ENCODE measurements at places on chromosomes 7 and 10.

DNA sequence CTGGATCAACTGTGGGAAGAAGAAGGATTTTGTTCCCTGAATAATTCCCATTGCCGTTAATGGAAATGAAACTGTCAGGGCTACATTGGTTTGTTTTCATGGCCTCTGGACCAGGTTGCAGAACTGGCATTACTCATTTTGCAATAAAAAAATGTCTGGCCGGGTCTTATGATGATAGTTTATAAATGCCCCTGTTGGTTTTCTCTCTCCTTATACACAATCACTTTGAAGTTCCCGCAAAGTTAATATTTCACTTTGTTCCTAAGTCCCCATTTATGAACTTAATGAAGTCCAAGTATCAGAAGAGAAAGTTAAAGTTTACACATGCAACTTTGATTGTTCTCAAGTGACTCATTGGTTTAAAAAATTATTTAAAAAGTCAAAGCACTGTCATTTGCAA is 150.7 kb upstream of the PRR15 start:
- no peak for DNase-seq

- no peak for DNase-seq
Observed at GRCh38 chr7:1243290-1243963, 10.8 kb downstream of the UNCX start.

- no peak for DNase-seq
Observed at GRCh38 chr7:94303118-94303517, 91.6 kb upstream of the COL1A2 start.

GRCh38 chr10:32411797-32412498 is 34.0 kb upstream of the CCDC7 start:
- DNase-seq: no peak

DNA sequence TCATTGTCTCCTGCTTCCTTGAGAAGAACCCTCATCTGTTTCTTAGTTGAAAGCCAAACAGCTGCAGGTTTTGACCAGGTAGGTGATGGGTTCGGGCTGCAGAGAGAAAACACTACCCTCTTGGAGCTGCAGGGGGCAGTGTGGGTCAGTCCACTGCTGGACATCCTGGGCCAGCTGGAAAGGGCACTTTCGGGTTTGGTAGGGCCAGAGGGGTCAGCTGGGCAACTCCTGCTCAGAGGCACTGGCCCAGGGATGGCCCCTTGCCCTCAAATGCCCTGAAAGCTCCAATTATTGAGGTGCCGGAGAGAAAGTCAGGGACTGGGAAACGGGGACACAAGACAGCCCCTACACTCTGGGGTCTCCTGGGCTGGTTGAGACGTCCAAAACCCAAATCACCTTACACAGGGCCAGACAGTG is 90.7 kb downstream of the MKI67 start:
- DNase-seq: peak; percentile 69

GRCh38 chr7:26156451-26157420 is 4.7 kb downstream of the NFE2L3 start:
- peak; percentile 85 for DNase-seq

GRCh38 chr10:6240254-6240653 is 37.5 kb downstream of the PFKFB3 start:
- no peak for DNase-seq

- DNase-seq: no peak
Observed at GRCh38 chr7:3235322-3235721, 65.7 kb upstream of the SDK1 start.

DNA sequence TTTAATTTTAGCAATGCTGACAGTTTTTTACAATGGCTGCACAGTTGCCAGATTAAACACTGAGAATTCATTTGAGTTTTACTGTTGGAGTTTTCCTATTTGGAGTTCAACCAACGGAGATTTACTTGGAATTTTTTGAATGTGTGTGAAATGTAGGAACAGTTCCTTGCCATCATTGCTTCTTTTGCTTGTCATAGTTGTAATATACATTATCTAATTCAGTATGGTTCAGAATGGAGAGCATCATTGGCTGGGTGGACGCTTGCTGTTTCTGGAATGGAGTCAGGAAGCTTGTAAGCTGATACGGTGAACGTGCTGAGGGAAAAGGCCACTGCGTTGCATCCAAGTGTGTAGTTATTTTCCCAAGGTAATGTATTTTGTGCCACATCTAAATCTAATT is 404.3 kb upstream of the KLF6 start:
- DNase-seq: no peak

GRCh38 chr10:28326516-28327490 is 23.9 kb upstream of the MPP7 start:
- DNase-seq: no peak

DNA sequence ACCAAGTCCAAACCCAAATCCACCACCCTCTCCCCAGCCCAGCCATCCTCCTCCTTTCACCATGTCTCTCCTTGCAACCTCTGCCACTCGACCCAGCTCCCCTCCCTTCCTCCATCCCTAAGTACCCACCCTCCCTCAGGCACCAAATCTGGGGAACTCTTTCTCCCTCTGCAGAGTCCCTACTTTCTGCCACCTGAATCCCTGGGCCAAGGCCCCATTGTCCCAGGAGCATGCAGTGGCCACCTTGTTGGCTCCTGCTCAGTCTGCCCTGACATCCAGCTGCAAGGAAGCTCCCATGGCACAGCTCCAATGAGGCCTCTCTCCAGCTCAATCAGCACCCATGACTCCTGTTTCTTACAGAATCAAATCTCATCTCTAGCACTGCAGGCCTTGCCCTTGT is 5.5 kb upstream of the UNC5B start:
- no peak for DNase-seq

DNA sequence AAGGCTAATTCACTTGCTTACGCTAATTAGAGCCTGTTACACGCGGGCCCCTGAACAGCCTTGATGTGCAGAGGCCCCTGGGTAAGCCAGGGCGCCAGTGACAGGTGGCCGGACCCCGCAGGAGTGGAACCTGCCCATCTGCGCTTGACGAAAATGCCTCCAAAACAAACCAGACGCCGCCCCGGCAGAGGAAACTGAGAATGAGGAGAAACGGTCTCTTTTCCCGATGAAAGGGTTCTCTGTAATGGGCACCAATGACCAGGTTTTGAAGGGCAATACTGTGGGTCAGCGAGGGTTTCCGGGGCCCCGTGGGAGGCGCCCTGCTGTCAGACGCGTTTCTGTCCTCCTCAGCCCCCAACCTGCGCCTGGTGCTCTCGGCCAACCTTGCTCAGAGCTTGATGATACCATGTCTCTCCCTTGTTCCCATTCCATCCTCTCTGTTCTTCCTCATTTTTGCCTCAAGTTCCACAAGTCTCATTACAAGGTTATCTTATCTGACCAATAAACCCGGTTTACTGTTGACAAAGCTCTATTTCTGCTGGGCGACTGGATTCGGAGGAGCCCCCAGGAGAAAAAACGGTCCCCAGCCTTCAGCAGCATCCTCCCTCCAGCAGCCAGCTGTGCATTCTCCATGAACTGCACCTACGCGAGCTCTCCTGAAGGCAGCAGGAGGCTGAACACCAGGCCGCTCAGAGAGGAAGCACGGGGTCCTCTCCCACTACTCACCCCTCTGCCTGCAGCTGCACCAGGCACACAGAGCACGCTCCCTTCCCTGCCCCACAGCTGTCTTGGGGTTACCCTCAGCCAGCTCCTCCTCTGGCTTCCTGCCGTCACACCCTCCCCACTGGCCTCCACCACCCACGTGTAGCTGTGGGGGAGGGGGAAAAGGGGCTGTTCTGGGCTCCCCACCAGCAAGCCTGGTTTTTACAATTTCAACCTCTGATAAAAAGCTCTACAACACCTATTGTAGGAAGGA is 202.0 kb downstream of the MAD1L1 start:
- peak; percentile 39 for DNase-seq

GRCh38 chr7:14850039-14850438 is 52.5 kb downstream of the DGKB start:
- DNase-seq: no peak

- DNase-seq: no peak
Observed at GRCh38 chr7:45028138-45028919, 28.3 kb downstream of the CCM2 start.

GRCh38 chr10:50882540-50882983 is 2.9 kb downstream of the A1CF start:
- no peak for DNase-seq

- DNase-seq: peak; percentile 24
Observed at GRCh38 chr10:12782537-12782936, 219.0 kb downstream of the CCDC3 start.

GRCh38 chr7:137976232-137976631 is 25.7 kb downstream of the CREB3L2 start:
- DNase-seq: no peak

DNA sequence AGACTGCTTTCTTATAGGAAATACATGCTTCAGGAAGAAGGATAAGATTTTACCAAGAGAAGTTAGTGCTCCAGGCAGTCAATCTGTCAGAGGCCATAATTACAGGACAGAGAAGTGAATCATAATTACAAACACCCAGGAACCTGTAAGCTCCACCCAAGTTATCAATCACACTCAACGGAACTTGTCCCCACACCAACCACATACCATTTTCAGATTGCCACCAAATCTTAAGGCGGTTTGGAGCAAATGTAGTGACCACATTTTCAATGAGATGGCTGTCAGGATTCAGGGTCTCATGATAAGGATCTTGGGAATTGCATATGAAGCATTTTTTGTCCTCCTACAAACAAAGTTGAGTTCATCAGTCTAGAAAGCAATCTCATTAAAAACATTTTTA is 4.8 kb downstream of the LAMB1 start:
- DNase-seq: no peak

DNA sequence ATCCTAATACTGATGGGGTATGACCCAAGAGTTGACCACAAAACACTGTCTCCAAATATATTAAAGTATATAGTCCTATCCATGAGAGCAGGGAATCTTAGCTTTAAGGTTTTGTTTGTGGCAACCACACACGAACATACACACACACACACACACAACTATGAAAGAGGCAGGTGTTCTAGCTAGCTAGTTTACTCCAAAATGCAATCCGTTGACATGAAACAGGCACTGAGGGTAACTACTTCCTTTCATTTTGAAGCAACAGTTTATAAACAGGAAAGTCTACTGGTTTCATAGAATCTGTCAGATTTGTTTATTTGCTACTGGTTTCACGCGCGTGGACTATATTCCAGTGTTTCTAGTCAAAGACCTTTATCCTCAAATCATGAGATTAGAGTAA is 14.8 kb downstream of the HTR5A start:
- no peak for DNase-seq

DNA sequence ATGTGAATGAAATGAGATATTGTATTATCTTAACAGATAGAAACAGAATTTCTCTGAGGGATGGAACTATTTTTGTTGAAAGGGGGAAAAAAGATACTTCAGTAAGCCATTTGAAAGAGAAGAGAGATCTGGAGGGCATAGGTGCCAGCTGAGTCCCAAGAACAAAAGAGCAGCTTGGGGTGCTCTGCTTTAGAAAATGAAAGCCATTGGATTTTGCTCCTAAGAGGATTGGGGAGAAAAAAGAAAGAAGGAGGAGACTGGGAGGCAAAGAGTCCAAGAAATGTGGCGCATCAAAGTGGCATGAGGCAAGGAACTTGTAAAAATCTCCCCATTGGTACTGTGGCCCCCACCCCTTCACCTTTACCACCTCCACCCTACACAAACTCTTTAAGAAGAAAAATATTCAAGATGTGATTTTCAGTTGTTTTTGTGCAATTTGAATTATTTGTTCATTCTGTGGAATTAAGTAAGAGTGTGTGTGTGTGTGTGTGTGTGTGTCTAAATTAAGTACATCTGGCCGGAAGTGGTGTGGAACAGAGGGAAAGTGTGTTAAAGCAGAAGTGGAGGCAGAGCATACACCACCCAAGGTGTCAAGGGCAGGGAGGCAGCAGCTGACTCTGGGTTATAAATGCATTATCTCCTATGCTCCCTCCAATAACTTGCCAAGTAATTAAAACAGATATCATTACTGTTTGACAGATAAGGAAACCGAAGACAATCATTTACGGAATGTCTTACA is 9.9 kb upstream of the GNAI1 start:
- no peak for DNase-seq

DNA sequence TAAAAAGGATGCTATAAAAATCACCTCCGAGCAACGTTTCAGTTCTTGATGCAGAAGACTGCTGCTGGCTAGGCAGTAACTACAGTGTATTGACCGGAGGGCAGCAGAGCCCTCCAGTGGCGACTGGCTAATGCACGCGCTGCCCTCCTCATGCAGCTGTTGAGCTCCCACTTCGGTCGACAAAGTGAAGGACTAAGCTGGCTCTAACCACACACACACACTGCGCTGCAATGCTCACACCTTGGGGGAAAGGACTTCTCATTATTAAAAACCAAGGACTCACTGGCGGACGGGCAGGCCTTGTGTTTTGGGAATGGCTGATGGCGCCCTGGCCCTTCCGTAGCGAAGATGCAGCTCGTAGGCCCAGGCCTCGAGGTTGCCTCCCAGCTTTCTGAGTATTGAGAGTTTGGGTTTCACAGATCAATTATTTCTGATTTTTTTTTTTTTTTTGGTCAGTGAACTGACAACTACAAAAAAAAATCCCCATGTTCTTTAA is 120.9 kb upstream of the DIP2C start:
- no peak for DNase-seq

DNA sequence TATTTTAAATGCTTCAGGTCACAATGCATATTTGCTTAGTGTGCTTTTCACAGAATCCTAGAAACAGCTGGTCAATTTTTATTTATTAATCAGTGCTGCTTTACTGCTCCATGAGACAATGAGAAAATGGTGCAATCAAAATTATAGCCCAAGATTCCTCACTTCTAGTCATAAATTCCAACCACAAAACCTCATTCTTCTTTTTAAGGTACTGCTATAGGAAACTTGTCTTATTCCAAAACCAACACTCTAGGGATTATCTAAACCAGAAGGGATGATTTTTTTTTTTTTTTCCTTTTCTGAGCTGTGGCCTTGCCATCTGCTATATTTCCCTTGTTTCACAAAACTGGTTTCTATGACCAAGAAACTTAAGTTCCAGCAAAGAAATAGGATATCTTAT is 64.0 kb upstream of the SEMA3A start:
- DNase-seq: no peak

Data from CD4-positive, alpha-beta T cell treated with Interleukin-12 subunit alpha and Interleukin-12 subunit beta, for 1 hour (primary cell).